ENCODE measurements at places on chromosomes 2 and 18.

GRCh38 chr18:48750485-48751175, 200.1 kb downstream of the SMAD7 start:
- no peak for DNase-seq

- DNase-seq: no peak
These were observed 2.6 kb upstream of the FZD5 start for GRCh38 chr2:207772081-207772843.

DNA sequence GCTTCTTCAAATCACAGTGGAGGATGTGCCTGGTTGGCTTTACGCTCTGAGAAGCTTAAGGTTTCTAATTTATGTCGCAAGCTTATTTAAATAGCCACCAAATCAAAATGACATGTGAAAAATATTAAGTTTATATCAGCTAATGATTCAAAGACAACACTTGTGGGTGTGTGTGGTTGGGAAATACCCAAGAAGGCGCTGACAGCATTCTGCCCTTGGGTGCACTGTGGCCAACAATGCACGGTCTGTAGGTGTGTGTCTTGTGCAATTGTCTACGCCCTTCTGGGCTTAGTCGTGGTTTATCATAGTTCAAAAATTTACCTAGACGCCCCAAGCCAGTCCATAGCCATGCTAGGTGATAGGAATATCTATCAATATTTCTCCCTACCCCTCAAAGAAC, 60.9 kb downstream of the KCTD1 start:
- DNase-seq: no peak

DNA sequence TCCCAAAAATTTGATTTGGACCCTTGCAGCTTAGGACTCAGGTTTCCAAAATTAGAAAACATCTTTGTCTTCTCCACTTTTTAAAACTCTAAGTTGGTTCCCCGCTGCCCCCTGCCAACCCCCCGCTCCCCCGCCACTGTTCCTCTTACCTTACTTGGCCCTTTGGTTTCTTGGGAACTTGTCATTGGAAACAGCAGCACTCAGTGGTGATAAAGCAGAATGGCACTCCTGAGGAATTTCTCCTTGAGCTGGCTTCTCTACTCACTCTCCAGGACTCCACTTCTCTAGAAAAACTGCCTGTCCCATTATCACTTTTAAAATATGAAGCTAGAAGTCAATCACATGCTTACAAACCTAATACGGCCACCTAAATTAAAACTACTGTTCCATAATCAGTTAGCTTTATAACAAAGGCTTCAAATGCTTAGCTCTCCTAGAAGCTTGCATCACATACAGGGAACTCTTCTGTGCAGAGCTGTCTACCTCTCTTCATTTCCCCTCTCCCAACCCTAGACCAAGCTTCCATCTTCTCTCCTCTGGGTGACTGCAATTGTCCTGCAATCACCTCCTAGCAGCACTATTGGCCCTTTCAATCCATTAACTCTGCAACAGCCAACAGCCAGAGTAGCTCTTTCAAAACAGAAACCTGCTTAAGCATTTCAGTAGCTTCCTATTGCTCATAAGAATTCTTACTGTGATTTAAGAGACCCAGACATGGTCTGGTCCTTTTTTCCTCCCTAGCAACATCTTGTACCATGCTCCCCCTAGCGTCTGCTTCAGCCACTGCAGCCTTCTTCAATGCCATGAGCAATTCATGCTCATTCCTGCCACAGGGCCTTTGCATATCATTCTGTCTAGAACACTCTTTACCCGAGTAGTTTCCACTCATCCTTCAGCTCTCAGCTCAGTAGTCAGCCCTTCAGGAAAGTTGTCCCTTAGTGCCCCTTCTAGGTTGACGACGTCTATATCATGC, 15.2 kb upstream of the PLEKHM3 start:
- DNase-seq: peak; percentile 15

DNA sequence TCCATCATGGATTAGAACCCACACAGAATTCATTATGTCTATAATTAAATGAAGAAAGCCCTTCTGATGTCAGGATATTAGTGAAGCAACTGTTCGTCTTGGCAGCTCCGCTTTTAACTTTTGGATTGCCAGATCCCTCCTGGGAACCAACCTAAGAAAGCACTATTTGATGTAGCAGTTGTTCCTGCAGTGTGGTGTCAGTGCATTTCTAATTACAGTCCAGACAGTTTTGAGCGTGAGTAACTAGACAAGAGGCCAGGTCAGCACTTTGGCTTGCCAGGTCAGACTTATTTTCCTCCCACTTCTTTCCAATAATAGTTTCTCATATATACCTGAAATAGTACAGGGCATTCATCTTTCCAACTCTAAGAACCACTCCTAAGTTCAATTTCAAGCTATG, 13.8 kb downstream of the NRXN1 start:
- DNase-seq: no peak

DNA sequence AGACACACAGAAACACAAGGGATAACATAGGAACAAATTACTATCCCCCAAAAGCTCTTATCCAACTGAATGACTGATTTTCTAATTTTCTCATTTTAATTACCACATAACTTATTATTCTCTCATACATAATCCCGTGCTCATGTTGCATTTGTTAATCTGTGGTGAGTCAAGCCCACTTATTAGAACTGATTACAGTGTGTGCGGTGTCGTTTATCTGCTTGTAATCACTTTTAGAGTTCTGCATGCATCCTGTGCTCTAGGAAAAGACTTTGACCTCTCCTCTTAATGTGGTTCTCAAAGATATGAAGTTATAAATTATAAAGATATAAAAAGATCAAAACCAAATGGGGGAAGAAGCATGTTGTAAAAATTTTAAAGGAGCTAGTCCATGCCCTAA, 29.7 kb downstream of the CNDP1 start:
- no peak for DNase-seq

DNA sequence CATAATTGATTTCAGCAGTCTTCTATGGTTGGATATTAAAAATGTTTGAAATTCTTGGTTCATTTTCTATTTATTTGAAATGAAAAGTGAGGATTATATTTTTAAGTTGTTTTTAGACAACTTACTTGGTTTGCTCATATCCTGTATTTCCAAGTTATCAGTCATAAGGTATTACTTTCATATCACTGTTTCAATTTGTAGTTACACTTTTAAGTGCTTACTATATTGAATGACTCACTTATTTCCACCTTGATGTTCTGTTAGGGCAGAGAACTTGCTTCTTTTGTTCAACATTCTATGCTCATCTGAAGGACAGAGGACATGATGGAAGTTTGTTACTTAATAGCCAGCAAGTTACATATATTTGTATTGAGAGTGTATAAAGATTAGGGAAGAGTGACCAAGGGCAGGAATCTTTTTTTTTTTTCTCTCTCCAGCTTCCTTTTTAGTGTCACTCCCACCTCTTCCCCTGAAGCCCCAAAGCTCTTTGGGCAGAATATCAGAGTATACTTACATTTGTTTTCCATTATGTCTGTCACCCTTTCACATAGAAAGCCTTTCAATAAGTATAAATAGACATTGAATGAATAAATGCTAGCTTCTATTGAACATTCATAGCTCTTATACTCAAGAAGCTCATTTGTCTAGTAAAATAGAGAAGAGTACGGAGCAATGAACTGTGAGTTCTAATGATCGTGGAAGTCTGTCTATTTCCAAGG, 28.1 kb downstream of the PIK3C3 start:
- no peak for DNase-seq

DNA sequence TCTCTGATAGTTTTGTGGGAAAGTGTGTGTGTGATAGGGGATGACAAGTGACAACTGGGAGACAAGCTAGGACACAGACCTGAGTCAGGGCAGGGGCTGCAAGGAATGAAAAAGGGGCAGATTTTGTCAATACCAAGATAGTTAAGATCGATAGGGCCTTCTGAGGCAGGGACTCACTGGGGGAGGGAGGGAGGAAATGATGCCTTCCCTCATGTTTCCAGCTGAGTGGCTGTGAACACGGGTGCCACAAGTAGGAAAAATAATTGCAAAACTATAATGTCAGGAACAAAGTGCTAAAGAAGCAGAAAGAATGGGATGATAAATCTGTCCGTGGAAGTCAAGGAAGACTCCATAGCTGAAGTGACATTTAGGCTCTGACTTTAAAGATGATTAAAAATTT, 24.2 kb downstream of the CDH2 start:
- no peak for DNase-seq

DNA sequence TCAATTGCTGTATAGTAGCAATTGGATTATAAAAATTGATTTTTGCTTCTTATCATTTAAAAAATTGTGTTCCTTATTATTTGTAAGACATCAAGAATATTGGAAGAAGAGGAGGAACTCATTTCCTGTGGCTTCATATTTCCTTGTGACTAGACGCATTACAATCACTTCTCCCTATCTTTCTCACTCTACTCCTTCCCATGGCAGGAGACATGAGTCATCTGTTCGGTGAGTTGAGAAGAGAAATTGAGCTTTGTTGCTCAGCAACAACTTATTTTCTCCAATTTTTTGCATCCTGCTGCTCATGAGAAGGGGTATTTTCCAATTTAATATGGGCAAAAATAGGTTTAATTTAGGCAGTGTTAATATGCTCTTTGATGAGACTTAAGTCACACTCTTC, 1783.9 kb downstream of the SUCLG1 start:
- DNase-seq: no peak

- DNase-seq: no peak
These were observed 46.8 kb upstream of the TBR1 start for GRCh38 chr2:161369311-161369710.

GRCh38 chr18:35289293-35289692, 736 bp downstream of the ZSCAN30 start:
- no peak for DNase-seq

GRCh38 chr18:9135912-9136314, 668 bp upstream of the ANKRD12 start:
- DNase-seq: no peak

GRCh38 chr2:26846334-26847306, 1.3 kb upstream of the DPYSL5 start:
- DNase-seq: no peak

DNA sequence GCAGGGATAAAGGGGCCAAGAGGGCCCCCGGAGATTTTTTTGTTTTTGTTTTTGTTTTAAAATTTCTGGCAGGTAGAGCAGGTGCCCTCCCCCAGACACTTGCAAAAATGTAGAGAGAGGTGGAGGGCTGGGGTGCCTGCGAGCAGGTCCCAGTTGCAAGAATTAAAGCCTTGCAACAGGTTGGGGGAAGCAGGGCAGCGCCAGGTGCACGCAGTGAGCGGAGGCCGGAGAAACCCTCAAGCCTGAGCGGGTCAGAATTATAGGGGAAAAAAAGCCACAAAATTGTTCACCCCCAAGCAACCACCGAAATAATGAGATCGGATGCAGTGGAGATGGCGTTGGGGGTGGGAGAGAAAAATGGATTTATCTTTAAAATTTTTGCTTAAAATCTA, 527 bp downstream of the IGFBP5 start:
- no peak for DNase-seq

- DNase-seq: no peak
These were observed 70.8 kb downstream of the ACAA2 start for GRCh38 chr18:49742316-49743116.

DNA sequence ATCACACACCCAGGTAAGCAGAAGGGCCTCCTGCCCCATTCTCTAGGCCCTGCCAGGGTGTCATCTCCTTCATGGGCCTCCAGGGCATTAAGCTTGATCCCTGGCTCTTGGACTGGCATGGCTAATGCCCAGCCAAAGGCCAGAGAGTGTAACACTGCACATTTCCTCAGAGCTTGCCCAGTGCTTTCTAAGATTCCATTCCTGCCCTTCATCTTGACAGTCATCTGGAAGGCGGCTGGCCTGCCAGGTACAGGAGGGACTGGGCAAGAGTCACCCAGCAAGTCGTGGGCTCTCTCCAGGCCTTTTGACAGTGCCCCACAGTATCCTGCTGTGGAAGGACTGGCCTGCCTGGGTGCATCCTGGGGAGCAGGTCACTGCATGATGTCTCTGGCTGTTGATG, 268.9 kb downstream of the HAUS1 start:
- no peak for DNase-seq

GRCh38 chr18:10086458-10087210, 172.8 kb downstream of the VAPA start:
- DNase-seq: no peak

DNA sequence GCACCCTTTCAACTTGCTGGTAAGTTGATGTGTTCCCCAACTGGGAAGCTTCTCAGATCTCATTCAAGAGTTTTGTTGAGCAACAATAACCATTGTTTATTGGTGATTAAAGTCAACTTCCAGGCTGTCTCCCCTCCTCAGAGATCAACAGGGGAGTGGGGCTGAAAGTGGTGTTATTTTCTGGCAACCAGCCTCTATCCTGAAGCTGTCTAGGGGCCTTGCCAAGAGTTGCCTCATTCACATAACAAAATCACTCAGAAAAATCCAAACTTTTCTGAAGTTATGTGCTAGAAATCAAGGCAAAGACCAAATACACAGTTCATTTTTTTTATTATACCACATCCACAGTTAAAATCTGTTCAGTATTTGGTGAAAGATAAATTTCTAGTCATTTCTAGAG, 788.4 kb downstream of the LRRTM4 start:
- DNase-seq: no peak

- peak; percentile 21 for DNase-seq
These were observed 24.9 kb upstream of the RHOB start for GRCh38 chr2:20421988-20422370.

GRCh38 chr2:7835693-7836680, 845.9 kb upstream of the ID2 start:
- no peak for DNase-seq

DNA sequence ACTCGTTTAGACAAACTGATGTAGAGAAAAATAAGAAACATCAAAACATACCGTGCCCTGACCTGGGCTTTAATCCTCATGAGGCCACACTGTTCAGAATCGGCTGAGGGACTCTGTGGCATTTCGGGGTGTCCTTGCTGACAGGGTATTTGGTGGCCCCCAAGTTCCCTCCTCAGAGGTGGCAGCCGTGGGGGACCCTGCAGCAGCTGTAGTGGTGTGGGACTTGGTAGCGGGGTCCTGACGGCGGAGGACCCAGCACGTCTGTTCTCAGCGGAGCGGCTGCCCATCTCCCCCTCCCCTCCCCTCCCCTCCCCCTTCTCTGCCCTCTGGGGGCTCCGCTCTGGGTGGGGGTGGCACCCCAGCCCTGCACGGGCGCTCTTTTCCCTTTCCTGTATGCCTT, 18.4 kb downstream of the KCNG2 start:
- no peak for DNase-seq

- DNase-seq: no peak
These were observed 109.0 kb upstream of the BZW1 start for GRCh38 chr2:200702646-200703118.

DNA sequence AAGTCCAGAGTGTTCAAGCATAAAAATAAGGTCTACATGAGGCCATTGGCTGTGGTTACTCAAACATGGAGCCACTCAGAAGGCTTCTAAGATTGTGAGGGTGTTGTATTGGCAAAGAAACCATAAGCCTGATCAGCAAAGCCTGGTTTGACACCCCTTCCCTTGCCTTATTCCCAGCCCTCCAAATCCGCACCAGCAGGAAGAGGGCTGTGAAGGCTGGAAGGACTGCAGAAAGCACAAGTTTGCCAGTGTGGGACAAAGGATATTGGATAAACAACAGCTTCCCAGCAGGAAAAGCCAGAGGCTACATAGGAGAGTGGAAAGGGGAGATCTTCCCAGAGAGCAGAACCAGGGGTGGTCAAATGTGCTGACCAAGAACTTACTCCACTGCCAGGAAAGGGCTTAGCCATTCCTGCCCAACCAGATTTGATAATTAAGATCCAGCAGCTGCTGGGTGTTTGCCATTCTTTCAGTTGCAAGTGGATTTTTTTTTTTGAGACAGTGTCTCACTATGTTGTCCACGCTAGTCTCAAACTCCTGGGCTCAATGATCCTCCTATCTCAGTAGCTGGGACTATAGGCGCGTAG, 1.5 kb upstream of the PRKAG3 start:
- DNase-seq: no peak

All from esophagus squamous epithelium (tissue), 5 donors.